AG09309 (cell line): ENCODE measurements at places on chromosomes 7 and 10.

DNA sequence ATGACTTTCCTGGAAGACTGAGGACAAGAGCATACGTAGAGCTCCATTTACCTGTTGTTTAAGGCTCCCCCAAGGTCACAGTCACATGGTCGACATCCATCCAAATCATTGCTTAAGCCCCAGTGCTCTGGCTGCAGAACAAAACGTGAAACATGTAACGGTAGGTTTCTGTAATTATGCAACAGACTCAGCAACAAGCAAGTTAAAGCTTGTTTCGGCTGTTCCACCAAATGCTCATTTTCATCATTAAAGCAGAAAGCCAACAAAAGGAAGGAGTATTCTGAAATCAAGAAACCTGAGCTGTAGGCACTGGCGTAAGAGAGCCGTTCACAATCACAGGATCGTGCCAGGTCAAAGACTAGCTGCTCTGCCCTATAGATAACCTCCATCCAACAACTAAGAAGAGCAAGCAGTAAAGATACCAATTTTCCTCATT lies 30.0 kb downstream of the LAMB1 start:
- no peak for DNase-seq

DNA sequence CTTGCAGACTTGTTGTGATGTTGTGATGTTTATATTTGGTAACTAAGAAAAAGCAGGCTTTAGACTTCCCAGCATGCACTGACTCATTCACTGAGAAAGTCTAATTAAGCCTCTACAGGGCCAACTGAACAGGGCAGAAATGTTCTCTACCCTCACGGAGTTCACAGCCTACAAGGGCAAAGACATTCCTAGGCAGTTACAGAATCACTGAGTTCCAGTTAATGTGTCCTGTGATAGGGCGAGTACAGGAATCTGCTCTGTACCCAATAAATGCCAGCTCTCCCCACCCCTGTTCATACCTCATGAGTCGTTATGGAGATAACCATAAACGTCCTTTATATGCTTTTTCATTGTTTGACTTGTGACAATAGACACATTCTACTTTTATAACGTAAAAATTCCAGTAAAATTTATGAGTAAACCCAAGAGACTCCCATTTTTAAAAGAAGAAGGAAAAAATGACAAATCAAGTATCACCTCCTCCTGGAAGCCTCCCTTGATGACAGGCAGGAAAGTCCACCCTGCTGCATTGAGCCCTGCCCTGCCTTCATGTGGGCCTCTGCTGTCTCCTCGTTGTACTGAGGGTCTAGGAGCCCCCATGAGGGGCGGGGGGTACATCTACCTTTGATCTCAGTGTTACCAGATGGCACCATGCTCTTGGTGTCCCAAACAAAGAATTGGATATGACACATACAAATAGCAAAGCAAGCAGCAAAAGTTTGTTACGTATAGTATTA lies 14.3 kb downstream of the MUC12 start:
- peak; percentile 94 for DNase-seq

- DNase-seq, result no peak
Observed at GRCh38 chr7:55148571-55148970, 129.8 kb downstream of the EGFR start.

DNA sequence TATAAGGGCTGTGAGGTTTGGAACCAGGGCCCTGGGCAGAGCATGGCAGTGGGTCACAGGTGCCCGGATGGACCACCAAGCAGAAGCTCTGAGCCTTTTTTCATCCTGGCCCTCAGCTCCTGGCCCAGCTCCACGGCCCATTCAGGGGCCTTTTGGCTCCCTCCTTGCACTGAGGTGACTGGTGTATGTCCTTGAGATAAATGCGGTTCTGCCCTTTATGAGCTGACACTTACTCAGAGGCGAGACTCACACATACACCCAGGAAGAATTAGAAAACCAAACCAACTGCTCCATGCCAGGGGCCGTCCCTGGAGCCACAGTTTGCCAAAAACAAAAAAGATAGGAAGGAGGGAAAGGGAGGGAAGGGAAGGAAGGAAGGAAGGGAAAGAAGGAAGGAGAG lies 49.7 kb downstream of the CUZD1 start:
- DNase-seq, result no peak

DNA sequence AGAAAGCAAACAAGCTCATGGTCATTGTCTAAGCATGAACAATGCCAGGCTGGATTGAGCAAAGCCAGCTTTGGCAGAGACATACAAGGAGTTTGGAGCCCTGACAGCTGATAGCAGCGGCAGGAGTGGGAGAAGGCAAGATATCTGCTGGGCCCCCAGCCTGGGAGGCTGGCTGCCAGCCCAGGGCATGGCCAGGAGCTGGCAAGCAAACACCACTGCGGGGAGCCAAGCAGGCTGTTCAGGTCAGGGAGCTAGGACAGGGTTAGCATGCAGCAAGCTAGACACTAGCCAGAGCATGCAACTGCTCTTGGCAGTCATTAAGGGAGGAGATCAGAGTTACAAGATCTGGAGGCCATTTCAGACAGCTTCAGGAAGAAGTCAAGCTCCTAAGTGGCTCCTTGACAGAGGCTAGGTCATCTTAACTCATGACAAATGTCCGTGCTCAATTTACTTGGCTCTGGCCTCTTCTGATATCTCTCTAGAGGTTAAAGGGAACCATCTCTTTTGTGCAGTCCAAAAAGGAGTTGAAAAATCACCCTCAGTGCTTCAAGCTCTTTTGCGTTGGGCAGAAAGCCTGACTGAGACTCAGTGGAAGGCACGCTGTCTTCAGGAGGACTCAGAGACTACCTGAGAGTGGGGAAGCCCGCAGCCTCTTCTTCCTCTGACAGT lies 436.8 kb upstream of the C7orf33 start:
- no peak for DNase-seq

GRCh38 chr10:131032329-131033165 lies 279.0 kb downstream of the TCERG1L start:
- DNase-seq, result no peak
